GM18507 (cell line): ENCODE measurements at places on chromosomes 7 and 10.
A peak's percentile ranks its signal among the peaks of the same experiment; 100 is the strongest.

DNA sequence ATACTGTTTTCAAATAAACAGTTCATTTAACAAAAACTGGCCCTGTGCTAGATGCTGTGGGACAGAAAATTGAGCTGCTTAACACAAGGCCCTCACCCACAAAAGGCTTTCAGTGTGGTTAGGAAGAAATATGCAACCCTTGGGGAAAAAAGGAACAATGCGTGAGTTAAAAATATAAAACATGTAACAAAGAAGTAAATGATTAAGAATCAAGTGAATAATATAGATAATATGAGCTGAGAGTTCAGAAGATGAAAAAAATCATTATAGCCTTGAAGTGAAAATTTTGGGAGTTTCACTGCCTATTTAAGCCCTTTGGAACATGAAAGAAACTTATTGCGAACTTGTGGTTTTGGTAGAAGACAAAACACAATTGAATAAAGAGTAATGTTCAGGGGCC is 495.4 kb downstream of the GFRA1 start:
- DNase-seq: no peak

- peak; percentile 37 for DNase-seq
These were observed 16.5 kb downstream of the DENND10 start for GRCh38 chr10:119120413-119120867.

GRCh38 chr10:73404690-73405089 is 9.2 kb downstream of the ANXA7 start:
- no peak for DNase-seq

DNA sequence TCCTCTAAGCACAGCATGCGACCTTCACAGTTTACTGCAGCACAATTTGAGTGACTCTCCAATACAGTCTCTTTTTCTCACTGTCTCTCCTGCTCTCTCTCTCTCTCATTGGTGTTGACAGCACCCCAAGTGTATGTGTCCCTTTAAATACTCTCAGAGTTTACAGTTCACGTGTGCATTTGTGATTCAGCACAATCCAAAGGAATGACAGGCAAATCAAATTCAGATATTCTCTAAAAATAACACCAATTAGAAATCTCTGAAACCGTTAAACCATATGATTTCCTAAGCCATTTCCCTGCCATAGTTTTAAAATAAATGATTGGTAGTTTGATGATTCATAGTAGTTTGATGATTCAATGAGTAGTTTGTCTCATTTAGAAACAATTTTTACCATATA is 104.0 kb upstream of the GAD2 start:
- DNase-seq: no peak

DNA sequence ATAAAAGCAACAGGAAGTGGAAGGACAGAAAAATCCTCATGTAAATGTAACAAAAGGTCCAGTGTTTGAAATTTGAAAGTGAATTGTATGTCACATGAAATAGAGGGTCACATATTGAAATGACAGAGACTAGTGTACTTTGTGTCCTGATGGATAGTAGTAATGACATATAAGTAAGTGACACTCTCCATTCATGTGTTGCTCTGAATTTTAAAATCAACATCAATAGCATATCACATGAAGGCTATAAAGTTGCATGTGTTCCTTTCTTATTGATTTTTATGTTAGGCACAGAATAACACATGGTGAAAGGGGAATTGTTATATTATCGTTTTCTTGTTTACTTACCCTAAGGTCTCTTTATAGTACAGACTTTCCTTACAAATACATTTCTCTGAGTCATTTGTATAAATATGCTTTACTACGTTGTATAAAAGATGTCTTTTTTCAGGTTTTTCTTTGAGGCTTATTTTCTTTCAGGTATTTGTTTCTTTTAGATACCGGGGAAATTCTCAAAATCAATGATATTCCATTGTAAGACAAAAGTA is 104.6 kb upstream of the CACNA2D1 start:
- DNase-seq: no peak

- no peak for DNase-seq
These were observed 10.9 kb downstream of the OR9A2 start for GRCh38 chr7:143015926-143016490.

GRCh38 chr7:106367018-106367420 is 82.2 kb upstream of the NAMPT start:
- no peak for DNase-seq

- DNase-seq: no peak
These were observed 91.6 kb downstream of the EGFR start for GRCh38 chr7:55110282-55110992.

- DNase-seq: no peak
These were observed 175.2 kb upstream of the TCF7L2 start for GRCh38 chr10:112774798-112775197.

DNA sequence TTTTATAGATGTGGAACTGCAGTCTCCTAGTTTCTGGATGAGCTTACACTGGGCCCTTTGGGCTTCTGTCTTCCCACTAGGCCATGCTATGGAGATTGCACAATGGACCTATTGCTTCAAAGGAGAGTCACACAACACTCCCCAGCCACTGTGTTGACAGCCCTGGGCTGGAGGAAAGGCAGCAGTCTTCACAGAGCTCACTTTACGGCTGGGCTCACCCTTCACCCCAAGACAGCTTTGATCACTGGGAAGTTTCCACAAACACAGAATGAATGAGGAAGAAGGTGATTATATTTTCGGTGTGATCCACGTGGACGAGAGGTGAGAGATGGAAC is 92.7 kb upstream of the GDF10 start:
- no peak for DNase-seq

- no peak for DNase-seq
These were observed 97.8 kb upstream of the EEPD1 start for GRCh38 chr7:36055207-36055606.

DNA sequence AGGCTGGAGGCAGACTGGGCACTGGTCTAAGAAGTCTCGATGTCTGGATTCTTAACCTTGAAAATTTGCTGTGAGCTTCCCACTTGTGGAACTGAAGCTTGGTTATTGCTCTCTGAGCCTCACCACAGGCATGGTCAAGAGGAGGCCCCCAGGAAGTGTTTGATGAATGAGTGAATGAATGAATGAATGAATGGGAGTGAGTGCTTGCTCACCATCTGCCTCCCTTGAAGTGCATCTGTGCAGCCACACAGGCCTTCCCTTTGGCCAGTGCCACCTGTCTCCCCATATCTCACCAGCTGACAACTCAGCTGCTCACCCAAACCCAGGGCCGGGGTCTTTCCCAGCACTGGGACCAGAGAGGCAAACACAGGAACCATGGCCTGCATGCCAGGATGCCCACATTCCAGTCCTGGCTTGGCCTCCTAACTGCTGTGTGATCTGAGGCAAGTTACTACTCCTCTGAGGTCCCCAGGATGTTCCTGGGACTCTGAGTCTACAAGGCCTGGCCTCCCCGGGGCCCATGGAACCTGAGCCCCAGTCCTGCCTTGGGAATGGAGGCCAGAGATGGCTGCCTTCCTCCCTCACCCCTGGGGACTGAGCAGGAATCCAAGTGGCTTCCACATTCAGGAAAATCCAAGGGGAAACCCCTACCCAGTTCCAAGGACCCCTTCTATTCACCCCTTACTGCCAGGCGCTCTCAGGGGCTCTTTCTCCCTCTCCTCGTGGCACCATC is 51.4 kb upstream of the SLC29A3 start:
- DNase-seq: no peak

- no peak for DNase-seq
These were observed 10.1 kb downstream of the NUDT1 start for GRCh38 chr7:2251841-2252771.

DNA sequence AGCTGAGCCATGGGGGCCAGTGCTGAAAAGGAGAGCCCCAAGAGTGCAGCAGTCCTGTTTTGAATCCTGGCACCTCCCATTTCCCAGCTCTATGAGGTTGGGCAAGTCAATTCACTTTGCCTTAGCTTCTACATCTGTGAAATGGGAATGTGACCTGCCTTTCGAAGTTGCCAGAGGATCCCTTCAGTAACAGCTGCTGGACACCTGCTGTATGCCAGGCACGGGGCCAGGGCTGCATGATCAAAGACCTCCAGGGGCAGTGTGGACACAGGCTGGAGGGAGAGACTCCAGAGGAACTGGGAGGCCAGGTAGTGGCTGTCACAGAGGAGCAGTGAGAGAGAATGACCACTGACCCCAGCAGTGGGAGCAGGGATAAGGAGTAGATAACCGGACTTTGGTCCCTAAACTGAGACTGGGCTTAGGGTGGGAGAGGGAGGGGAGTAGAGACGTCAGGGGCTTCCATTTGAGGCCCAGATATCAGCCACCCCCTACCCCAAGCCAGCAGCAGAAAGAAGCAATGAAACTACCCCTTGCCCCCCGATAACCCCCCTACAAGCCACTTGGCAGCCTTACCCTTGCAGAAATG is 45.2 kb downstream of the SRRM3 start:
- no peak for DNase-seq

- DNase-seq: no peak
These were observed 787.9 kb upstream of the POM121L12 start for GRCh38 chr7:52247518-52247917.

- no peak for DNase-seq
These were observed 190.3 kb downstream of the COBL start for GRCh38 chr7:51126324-51126723.

DNA sequence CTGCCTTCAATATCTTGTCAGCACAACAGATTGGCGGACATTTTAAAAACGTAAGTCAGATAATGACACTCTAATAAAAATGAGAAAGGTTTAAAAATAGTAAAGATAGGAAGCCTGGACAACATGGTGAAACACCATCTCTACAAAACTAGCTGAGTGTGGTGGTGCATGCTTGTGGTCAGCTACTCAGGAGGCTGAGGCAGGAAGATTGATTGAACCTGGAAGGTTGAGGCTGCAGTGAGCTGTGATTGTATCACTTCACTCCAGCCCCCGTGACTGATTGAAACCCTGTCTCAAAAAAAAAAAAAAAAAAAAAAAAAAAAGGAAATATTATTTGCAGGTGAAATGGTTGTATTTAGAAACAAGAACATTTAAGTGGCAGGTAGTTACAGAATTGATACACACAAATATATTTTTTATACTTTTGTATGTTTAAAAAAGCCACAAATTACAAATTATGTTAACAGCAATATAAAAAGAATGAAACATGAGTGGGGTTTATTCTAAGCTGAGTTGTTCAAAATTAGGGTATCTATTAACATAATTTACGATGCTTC is 141.9 kb downstream of the ADK start:
- no peak for DNase-seq

GRCh38 chr10:123878666-123879303 is 12.8 kb downstream of the CPXM2 start:
- DNase-seq: no peak

DNA sequence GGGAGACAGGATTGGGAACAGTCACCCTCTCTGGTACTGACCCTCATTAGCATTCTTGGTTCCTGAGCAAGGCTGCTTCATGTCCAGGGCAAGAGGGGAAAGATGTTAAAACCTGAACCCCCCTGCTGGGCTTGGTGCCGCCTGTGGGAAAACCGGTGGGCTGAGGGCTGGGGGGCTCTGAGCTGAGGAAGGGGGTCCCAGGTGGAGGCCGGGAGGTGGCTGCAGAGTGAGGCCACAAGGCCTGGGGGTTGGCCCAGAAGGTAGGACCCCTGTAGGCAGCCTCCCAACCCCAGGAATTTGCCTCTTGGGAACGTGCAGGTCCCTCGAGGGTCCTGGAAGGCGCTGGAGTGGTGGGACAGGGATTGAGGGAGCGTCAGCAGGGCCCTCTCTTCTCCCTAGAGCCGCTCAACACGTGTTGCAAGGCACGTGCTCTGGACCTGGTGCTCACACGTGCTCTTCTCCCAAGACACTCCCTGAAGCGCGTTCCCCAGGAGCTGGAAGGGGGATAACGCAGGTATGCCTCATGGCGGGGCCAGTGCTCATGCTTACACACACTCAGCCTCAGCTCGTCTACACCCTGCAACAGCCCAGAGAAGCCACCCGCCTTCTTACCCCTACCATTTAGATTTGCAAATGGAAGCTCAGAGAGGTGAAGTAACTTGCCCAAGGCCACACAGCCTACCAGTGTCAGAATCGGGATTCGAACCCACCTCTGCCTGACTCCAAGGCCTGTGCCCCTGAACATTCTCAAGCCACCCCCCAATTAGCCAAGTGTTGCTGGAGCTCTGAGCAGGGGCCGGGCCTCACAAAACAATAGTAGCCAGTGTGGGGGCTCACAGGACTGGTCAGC is 64.4 kb downstream of the LHPP start:
- DNase-seq: no peak

GRCh38 chr7:106260136-106260561 is 24.6 kb downstream of the NAMPT start:
- DNase-seq: no peak

DNA sequence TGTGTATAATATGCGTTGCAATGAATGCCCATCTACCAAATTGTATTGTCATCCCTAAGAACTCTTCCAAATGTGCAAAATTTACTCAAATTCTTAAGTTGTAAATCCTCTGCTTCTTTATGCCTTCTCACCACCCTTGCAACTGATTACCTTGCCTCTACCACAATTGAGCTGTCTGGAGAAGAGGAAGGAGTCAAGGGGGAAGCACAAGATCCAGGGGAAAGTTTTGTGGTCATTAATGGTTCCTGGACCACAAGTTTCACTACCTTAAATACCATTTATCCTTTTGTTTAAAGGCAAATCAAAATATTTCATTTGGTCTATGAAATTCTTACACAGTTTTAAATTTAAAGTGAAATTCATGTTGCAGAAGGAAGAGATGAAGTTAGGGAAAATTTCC is 16.7 kb downstream of the CRPPA start:
- DNase-seq: no peak

DNA sequence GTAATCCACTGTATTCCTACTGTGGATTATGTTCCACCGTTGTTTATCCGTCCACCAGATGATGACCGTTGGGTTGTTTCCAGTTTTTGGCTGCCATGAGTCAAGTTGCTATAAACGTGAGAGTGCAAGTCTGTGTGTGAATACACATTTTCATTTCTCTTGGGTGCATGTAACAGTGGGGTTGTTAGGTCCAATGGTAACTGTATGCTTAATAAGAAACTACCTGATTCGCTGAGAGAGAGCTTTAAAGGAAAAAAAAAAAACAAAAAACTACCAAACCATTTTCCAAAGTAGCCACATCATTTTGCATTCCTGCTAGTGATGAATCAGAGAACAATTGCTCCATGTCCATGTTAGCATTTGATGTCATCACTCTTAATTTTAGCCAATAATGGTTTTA is 15.9 kb downstream of the UBN2 start:
- DNase-seq: no peak

- no peak for DNase-seq
These were observed 48.7 kb downstream of the IQUB start for GRCh38 chr7:123485721-123486120.

GRCh38 chr10:43890124-43890523 is 241.4 kb upstream of the ZNF32 start:
- DNase-seq: no peak

DNA sequence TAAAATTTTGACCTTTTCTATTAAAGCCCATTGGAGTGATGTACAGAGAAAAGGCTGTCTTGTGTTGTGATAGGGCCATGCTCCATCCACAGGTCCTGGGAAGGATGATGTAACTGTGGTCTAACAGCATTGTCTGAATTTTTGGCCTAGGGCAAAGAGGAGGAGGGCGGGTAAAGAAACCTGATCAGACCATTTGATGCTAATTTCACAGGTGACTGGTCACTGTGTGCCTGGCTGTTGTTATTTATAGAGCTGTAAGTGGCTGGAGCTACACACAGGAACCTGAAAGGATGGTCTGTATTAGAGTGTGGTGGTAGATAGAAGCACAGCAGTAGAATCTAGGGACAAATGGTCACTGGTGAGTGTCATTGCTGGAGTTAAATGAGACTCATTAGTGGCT is 182.1 kb downstream of the AUTS2 start:
- no peak for DNase-seq
